NCI-H2081 treated with DMSO at 0.1 percent for 48 hours (cell line): ENCODE measurements at places on chromosomes 5 and 9.
A peak's percentile ranks its signal among the peaks of the same experiment; 100 is the strongest.

DNA sequence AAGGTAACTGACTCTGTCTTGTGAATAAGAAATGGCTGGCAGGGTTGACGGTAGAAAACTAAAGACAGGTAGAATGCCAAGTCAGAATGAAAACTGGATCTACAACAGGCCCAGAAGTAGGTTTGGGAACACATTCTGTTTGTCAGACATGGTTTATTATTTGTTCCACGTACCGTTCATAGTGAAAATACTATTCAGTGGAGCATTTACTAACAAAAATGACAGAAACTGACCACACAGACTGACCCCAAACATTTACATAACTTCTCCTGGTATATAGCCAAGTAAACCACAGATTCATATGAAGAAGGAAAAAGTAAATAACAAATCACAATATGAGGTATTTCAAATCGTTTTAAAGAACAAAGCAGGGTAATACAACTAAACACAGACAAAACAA, 73.7 kb downstream of the SLC38A9 start:
- no peak for DNase-seq

GRCh38 chr9:83238871-83239640, 176.1 kb upstream of the RASEF start:
- DNase-seq = no peak

- no peak for DNase-seq
Observed at GRCh38 chr9:132788378-132788777, 89.7 kb downstream of the AK8 start.

GRCh38 chr5:107636555-107636954, 34.2 kb downstream of the EFNA5 start:
- no peak for DNase-seq

GRCh38 chr9:31023847-31024246, 1360.6 kb upstream of the ACO1 start:
- DNase-seq = peak; percentile 56

GRCh38 chr5:35477911-35478310, 139.8 kb upstream of the SPEF2 start:
- DNase-seq = no peak

DNA sequence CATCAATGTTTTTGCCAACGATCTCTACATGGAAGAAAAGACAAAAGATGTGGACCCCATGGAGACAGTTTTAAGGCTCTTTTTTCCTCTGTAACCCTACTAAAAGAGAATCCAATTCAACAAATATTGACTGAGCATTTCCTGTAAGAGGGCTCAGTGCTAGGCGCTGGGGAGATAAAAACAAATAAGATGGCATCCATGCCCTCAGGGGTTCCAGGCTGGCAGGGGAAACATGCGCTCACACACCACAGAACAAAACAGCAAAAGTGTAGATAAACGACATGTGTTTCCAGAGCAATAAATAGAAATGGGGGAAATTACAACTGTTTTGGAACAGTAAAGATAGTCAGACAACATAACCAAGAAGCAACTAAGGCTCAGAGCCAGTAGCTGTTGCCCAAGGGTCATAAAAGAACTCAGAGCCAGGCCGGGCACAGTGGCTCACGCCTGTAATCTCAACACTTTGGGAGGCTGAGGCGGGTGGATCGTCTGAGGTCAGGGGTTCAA, 25.2 kb downstream of the ZNF608 start:
- DNase-seq = no peak

DNA sequence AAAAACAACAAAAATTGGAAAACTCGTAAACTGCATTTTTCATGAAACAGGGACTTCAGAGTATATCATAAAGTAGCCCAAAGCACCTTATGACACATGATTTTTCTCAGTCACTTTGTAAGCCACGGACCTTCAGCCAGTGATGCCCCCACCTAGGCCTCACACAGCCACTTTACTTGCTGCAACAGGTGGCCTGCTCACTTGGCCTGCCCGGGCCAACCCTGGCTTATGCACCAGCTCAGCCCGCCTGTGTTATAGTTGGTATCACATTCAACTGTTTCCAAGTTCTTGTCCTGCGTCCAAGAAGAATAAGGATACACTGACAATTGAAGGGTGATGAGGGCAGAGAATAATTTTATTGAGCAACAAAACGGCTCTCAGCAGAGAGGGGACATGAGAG, 219.2 kb downstream of the FER start:
- no peak for DNase-seq

DNA sequence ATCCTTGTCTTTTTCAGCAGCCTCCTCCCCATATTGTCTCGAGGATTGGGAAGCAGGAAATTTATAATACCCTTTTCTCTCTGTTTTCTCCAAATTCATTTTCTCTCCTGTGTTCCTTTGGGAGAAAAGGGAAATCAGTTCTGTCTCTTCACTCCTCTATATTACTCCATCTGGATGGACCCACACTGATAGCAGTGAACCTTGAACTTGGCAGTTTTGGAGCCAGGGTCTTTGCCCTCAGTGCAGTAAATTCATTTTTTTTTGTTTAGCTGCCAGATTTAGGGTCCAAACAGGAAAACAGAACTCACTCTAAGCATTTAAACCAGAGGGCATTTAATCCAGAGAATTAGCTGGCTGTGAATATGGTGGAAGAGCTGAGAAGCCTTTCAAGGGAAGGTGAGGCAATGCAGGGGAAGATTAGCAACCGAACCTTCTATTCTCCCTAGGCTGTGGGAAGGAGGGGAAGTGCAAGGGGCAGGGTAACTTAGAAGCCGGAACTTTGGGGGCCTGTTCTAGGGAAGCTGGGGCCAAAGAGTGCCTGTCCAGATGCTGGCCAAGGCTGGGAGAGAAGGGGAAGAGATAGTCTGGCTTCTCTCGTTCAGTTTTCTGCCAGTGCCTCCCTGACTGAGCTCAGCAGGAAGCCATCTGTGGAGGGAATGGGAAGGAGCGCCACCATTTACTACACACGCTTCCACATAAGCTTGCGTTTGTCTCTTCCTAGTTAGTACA, 16.3 kb upstream of the NPR2 start:
- no peak for DNase-seq

DNA sequence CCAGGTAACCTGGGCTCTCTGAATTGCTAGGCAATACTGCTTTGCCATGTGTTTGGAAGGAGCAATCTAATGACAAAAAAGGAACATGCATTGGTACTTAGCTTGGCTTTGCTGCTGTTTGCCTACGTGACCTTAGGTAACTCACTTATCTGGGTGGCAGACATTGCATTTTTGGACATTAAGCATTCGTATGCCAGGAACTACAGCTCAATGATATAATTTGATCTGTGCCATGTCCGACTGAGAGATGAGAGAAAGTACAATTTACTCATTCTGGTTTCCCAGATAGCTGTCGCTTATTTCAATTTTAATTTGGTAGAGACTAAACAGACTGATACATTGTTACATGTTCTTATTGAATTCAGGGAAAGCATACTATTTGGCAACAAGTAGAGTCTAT, 63.2 kb upstream of the FRRS1L start:
- DNase-seq = no peak

DNA sequence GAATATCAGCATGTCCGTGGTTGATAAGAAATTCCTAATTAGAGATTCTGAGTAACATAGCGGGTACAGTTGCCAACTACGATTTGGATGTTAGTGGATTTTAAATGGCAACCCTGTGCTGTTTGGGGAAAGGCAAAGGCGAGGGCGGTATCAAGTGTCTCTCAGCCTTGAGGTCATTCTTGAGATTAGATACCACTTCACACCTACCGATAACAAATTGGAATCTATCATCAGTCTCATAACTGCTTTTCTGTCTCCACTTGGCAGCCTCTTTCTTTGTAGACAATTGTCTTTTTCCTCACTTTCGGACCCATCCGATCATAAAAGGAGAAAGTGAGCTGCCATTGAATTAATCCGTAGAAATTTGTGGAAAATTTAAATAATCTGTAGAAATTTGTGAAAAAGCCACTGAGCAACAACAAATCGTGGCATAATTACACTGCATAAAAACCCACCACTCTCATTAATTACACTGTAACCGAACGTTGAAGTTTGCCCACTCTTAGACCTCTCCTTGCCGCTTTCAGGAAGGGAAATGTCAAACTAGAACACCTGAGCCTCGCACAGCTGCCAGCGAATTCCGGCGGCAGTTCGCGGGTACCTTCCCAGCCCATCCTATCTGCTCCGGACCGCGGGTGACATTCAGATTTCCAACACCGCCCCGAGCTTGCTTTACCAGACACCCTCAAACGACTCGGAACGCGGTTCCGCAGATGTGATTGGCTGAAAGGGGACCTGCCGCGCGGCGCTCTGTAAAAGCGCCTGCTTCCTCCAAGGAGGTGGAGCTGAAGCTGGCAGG, 849 bp upstream of the RGMB start:
- DNase-seq = peak; percentile 73

DNA sequence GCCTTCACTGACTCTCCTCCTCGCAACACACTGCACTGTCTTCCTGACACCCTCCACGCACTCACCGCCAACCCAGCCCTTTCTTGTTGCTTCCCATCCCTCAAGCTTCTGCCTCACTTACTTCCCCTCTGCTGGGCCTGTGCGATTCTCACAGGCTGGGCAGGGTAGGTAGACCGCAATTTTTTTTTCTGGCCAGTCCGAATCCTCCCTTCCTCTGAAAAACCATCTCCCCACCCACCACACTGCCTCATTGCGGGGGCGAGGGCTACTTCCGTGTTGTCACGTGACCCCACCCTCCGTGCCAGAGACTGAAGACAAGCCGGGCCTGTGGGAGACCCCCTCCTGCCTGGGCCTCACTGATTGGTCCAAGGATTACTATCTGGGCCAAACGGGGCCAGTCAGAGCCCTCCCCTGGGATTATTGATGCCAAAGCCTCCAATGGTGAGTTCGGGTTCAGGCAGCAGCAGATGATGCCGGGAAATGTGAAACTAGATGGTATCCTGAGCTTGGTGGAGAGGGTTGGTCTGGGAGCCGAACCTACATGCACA, 73.1 kb downstream of the STK10 start:
- no peak for DNase-seq
